ENCODE measurements at places on chromosomes 7 and 10. TPM values are rescaled to one million over a fixed set of nuclear protein-coding genes. Genes with fewer than 3 reads are reported as not detected.

Gene TRIM56
- 7.2 TPM for total RNA-seq

Gene SAP25
- 0.98 TPM for total RNA-seq

Gene GIMAP8
- 4.9 TPM for total RNA-seq

Gene DLX6
- not detected for total RNA-seq

Gene LDB1
- total RNA-seq, result 48.3 TPM

Gene CYP2C9
- total RNA-seq, result not detected

Gene ECHDC3
- total RNA-seq, result 8.3 TPM

Gene AKR1D1
- total RNA-seq, result not detected

Gene TMEM196
- 0.04 TPM for total RNA-seq

Gene HACD1
- 101 TPM for total RNA-seq

Gene MYL10
- total RNA-seq, result 14.8 TPM

Gene SFTPA2
- total RNA-seq, result not detected

Measured in muscle of leg (tissue), 16 donors.